ENCODE measurements at places on chromosomes 4 and X.

DNA sequence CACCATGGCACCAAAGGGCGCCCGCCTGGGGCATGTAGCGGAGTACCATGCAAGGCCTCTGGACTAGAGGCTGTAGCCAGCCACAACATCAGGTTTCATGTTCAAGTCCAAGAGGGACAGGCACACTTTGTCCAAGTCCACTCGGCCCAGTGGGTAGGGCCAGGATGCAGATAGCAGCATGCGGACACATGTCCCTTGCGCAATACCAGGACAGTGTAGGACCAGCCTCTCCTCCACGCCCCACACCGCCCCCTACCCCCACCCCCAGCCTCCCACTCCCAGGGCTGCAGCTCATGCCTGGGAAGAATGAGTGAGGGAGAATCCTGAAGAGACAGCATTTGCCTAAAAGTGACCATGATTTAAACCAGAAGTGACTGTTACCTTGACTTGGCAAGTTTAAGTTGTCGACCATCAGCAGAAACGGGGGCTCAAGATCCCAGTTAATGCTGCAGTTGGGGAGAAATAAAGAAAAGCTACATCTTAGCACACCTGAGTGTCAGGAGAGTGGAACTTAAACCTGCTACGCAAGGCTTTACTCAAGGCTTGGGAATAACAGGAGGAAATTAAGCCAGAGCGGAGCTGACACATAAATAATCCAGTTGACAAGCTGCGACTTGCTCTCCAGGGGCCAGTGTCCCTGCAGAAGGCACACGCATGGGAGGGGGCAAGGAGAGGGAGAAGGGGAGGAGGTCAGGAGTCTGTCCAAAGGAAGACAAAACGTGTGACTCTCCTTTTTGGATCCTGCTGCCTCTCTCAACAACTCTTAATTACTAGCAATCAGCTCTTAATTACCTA is 221.7 kb downstream of the BCOR start:
- no peak for DNase-seq

GRCh38 chrX:151393514-151393913 is 3.5 kb upstream of the VMA21 start:
- no peak for DNase-seq

DNA sequence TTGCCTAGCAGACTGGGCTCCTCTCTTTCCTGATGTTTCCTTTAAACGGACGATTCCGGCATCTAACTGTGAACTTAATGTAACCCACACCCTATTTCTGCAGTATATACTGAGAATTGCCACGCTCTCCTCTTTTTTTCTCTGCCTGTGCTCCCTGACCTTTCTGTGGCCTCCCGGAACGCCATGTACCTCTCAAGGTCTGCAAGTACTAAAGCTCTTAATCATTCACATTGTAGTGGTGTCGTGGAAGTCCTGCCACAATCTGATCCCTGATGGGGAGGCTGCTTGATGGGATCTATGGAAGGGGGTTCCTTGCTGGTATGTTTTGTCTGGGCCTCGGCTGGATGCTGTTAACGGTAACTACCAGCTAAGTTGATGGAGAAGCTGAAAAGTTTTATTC is 302.9 kb upstream of the EPHA5 start:
- DNase-seq, result no peak

- no peak for DNase-seq
These were observed 24.7 kb downstream of the PACRGL start for GRCh38 chr4:20724915-20725314.

GRCh38 chrX:48938721-48939425 is 18.5 kb downstream of the OTUD5 start:
- no peak for DNase-seq

- DNase-seq, result no peak
These were observed 2.6 kb downstream of the LHFPL1 start for GRCh38 chrX:112677167-112677566.

DNA sequence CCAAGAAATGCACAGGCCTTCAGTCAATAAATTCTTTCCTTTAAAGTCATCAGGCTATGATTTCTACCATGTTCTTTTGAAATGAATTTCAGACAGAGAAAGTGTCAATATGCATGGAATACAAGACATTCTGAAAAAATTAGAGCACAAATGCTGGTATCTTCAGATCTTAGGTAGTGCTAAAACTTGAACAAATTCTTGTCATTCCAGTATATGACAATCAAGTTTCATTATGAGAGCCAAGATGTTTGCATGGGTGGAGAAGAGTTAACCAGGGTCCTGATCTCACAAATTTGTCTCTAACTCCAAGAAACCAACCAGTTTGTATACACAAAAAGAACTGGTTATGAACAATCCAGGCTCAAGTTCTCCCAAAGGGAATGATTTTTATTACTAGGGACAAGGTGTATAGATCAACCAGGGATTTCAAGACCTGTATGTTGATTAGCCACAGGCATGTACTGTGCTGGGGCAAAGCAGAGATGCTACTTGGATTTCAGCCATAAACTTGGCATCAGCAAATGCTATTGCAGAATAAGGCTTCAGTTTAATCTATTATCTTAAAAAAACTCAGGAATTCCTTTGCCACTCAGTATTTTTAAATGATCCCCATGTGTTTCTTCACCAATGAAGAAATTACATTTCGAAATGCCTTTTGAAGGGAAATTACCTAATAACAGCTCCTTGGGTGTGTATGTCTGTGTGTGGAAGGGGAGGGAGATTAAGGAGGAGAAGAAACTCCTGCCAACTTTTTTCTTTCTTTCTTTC is 69.7 kb downstream of the FANCB start:
- no peak for DNase-seq

- peak; percentile 19 for DNase-seq
These were observed 131.3 kb downstream of the SLC7A11 start for GRCh38 chr4:138110815-138111214.

- DNase-seq, result peak; percentile 34
These were observed 403 bp downstream of the SGCB start for GRCh38 chr4:52037689-52038102.

- DNase-seq, result no peak
These were observed 41.6 kb downstream of the UNC5C start for GRCh38 chr4:95507147-95507546.

DNA sequence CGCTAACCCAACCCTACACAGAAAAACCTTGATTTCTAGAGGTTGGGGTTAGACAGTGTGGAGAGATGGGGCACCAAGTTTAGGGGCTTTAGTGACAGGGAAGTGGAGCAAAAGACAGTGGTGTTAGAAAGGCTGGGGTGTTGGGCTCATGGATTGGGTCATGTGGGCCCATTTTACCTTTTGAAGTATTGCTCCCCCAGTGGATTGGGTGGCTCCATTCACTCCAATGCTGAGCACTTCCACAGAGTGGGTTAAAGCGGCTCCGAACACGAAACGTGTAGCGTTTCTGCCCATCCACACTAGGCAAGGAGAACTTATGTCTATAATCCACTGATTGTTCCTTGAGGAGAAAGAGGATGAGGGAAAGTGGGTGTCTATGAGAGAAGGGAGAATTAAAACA is 2.3 kb downstream of the IL2RG start:
- no peak for DNase-seq

DNA sequence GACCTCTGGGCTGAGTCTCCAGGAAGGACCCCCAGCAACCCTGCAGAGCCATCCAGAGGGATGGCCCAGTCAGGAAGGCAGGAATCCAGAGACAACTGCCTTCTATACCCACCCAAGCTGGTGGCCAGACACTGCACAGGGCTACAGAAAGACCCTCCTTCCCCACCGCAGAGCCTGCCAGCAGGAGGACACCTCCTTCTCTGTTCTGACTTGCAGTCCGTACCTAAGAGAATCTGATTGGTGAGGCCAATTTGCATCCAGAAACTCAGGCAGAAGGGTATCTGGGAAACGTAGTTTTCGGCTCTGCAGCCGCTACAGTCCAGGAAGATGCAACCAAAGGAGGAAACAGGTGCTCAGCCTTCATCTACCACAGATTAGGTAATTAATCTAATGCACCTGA is 155.4 kb upstream of the FRG1 start:
- no peak for DNase-seq

DNA sequence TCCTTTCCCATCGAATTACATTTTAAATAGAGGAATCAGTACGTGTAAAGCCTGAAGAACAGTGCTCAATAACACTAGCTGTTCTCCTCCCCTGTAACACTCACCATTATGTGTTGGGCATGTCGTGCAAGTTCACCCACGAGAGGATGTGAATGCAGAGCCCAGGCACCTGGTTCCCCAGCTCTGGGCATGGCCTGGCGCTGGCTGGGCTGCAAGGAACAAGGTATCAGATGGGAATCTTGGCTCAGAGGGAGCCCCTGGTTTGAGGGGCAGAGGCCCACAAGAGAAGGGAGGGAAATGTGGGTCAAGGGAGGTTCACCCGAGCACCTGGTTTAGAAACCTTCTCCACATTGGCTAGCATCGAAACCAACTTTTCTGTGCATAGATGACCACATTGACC is 41.7 kb upstream of the MTM1 start:
- no peak for DNase-seq

DNA sequence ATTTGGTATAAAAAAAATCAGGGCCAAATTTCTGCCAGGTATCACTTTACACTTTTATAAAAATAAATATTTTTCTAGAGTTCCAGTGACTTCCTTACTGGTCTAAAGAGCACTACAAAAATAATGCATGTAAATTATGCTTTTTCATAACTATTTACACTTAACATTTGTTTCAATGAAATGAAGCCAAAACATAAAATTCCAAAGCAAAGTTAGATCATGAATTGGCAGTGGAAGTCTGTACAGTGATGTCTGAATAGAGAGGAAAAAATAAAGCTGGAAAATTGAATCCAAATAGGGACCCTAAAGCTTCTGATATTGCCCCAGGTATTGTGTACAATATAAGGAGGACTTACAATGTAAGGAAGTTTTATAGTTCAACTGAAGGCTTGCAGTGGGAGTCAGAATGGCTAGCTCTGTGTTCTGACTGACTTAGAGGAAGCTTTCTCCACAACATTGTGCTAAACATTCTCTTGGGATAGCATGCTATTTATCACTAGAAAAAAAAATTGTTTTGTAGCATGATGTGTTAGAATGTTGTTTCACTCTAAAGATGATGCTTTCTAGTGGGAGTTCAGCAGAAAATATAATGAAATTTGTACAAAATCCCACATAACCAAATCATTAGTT is 288.2 kb upstream of the UGT8 start:
- no peak for DNase-seq

DNA sequence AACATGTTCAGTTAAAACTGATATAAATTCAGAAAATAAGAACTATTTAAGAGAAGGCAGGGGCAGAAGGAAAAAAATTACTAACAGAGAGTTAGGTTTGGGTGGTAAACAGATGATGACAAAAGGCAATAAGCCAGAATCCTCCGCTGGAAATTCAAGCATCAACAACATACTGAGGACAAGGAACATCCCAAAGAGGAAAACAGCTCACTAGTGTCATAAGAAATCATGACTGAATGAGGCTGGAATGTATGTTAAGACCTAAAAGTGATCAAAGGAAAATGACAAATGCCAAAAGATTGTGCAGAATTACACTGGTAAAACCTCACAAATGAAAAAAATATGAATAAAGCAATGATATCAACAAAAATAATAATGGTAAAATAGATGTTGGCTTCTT is 88.4 kb downstream of the WDFY3 start:
- DNase-seq, result peak; percentile 93

Measured in fibroblast of skin of back (primary cell).